CD4-positive, alpha-beta T cell treated with Interleukin-10 for 1 hour (primary cell): ENCODE measurements at places on chromosomes 5 and 9.

DNA sequence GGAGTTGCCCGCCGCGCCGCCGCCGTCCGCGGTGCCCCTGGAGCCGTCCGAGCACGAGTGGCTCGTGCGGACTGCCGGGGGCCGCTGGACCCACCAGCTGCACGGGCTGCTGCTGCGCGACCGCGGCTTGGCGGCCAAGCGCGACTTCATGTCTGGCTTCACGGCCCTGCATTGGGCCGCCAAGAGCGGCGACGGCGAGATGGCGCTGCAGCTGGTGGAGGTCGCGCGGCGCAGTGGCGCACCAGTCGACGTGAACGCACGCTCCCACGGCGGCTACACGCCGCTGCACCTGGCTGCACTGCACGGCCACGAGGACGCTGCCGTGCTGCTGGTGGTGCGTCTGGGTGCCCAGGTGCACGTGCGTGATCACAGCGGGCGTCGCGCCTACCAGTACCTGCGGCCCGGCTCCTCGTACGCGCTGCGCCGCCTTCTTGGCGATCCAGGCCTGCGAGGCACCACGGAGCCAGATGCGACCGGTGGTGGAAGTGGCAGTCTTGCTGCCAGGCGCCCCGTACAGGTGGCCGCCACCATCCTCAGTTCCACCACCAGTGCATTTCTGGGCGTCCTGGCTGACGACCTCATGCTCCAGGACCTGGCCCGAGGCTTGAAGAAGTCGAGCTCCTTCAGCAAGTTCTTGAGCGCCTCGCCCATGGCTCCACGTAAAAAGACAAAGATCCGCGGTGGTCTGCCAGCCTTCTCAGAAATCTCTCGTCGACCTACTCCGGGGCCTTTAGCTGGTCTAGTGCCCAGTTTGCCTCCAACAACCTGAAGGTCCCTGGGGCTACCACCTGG is 1.6 kb downstream of the SOWAHA start:
- no peak for DNase-seq

DNA sequence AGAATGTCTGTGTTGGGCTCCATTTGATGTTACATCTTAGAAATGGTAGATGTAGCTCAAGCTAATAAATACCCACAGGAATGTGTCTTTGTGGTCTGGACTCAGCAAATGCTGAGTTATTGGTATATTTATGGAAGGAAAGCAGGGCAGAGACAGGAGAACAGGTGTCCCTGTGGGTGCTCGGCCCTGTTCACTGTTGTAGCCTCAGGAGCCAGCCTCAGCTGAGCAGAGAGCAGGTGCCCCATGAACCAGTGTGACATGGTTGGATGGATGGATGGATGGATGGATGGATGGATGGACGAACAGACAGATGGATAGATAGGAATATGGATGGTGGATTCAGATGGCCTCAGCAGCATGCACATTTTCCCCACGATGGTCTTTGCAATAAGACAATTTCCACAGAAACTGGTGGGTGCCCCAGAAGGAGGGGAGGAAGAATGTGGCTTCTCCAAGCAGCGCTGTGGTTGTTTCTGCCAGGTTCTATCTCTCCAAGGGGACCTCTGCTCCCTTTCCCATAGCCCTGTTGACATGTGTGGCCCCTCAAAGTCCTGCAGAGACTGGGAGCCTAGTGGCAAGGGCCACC is 8.2 kb upstream of the IRF1 start:
- DNase-seq: no peak

- no peak for DNase-seq
Observed at GRCh38 chr9:137723783-137724445, 105.1 kb downstream of the EHMT1 start.

DNA sequence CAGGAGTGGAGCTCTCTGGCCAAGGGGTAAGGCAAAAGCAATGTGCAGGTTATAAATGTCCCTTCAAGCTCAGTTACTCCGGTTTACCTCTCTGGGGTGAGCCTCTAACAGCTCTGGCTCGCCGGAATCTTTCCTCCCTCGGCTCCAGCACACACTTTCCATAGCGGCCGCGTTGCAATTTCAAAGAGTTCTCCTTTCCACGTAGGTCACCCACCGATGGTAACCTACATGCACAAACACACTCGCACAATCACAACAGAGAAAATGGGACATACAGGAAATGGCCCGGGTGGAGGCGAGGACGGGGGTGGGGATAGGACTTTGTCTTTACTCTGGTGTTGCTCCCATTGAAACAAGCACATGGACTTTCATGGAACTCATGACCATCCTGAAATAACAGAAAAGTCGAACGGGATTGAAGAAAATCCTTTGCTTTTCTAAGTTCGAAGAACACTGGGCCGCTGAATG is 1.2 kb downstream of the LHFPL2 start:
- DNase-seq: no peak

- DNase-seq: no peak
Observed at GRCh38 chr5:38267372-38267771, 9.0 kb downstream of the EGFLAM start.

- DNase-seq: no peak
Observed at GRCh38 chr5:170573114-170573513, 69.3 kb downstream of the KCNIP1 start.

DNA sequence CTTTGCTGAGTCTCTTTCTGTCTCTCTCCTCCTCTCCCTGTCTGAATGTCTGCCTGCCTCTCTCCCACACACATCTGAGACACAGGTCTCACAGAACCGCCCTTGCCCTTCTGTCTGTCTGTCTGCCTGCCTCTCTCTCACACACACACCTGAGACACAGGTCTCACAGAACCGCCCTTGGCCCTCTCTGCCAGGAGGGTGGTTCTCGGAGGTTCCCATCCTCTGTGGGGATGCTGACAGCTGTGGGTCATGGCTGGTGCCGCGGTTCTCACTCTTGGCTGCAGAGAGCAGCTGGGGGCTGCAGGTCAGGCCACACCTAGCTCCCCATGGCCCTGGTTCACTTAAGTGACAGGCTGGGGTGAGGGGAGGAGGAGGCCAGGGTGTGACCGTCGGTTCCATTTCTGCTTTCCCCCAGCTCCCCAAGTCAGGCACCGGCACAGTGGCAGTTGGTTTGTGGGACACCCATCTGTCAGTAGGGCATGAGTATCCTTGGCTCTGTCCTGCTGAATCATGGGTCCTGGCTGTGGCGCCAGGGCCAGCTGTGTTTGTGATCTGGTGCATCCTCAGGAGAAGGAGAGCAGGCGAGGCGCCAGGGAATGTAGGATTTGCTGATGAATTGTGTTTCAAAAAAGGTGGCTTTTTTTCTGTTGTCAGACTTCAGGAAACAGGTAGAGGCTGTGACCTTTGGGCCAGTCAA is 42.3 kb upstream of the CLPTM1L start:
- DNase-seq: no peak

DNA sequence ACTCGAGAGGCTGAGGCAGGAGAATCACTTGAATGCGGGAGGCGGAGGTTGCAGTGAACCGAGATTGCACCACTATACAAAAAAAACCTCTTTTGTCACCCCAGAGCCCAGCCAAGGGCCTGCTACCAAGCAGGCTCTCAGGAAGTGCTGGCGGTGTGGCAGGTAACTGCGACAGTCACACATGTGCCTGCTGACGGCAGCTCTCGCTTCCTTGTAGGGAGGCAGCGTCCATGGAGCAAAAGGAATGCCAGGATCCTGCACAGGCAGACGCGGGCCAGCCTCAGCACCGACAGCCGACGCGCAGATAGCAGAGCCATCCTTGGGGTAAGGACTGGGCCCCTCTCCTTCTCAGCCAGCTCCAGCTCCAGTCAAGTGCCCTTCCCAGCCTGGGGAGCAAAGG is 3.9 kb downstream of the LRRC8A start:
- DNase-seq: no peak

DNA sequence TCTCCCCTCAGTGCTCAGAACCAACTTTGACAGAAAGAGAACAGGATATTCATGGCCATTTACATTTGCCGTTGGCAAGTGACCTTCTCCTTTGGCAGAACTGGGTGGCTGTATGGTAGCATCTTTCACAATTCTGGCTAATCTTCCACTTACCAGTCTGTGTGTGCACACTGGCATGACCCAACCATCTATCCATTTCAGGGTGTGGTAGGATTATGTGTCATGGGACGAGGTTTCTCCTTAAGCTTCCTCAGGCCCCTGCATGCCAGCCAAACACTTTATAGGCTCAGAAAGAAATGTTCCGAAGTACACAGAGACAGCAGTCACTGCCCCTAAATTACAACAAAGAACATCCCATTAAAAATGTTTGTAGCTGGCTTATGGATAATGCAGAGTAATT is 497.1 kb downstream of the NFIB start:
- DNase-seq: no peak

DNA sequence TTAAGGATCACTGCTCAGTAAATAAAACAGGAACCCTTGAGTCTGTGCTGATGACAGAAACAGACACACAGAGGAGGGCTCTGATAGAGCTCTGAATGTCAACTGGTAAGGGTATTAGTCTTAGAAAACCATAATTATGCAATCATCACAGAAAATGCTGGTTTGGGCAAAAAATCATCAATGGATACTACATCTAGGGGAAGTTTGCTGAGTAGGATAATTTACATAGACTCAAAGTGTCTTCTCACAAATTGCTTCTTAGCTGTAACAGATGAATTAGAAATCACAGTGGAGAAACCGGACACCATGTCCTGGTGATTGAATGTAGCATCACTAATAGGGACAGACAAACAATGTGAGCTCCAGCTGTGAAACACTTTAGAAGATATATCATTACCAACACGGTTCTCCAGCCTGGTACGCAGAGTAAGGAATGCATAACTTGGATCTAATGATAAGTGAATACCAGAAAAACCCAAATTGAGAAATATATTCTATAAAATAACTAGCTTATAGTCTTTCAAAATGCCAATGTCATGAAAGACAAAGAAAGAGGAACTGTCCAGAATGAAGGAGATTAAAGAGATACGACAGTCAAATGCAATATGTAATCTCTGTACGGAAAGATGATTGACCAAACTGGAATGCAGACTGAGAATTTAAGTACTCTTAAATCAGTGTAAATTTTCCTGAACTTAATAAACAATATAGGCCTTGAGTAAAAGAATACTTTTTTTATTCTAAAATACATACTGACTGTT is 17.3 kb downstream of the CHD1 start:
- no peak for DNase-seq

GRCh38 chr5:96952974-96953730 is 17.3 kb downstream of the LNPEP start:
- DNase-seq: no peak
